ENCODE measurements at places on chromosomes 1 and 21.

DNA sequence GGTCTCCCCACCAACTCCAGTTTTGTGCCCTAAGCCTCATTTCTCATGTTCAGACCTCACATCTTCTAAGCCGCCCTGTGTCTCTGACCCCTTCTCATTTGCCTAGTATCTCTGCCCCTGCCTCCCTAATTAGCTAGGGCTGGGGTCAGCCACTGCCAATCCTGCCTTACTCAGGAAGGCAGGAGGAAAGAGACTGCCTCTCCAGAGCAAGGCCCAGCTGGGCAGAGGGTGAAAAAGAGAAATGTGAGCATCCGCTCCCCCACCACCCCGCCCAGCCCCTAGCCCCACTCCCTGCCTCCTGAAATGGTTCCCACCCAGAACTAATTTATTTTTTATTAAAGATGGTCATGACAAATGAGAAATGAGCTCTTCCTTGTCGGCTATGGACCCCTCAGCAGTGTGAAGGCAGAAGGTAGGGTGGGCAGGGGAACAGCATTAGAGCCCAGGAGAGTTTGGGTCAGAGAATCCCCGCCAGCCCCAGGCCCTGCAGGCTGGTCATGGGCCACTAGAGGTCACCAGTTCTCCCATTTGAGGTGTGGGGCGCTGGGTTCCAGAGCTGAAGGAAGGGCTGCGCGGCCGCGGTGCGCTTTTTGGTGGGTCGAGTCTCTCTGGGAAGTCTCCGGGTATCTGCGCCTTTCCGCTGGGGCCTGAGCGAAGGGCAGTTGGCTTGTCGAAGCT is 11.5 kb downstream of the ADAMTSL4 start:
- peak; percentile 85 for DNase-seq

- DNase-seq = no peak
Observed at GRCh38 chr1:3459940-3460671, 5.6 kb downstream of the ARHGEF16 start.

- DNase-seq = no peak
Observed at GRCh38 chr1:236027104-236027503, 37.8 kb downstream of the NID1 start.

GRCh38 chr1:178005450-178005849 is 35.6 kb upstream of the SEC16B start:
- no peak for DNase-seq

DNA sequence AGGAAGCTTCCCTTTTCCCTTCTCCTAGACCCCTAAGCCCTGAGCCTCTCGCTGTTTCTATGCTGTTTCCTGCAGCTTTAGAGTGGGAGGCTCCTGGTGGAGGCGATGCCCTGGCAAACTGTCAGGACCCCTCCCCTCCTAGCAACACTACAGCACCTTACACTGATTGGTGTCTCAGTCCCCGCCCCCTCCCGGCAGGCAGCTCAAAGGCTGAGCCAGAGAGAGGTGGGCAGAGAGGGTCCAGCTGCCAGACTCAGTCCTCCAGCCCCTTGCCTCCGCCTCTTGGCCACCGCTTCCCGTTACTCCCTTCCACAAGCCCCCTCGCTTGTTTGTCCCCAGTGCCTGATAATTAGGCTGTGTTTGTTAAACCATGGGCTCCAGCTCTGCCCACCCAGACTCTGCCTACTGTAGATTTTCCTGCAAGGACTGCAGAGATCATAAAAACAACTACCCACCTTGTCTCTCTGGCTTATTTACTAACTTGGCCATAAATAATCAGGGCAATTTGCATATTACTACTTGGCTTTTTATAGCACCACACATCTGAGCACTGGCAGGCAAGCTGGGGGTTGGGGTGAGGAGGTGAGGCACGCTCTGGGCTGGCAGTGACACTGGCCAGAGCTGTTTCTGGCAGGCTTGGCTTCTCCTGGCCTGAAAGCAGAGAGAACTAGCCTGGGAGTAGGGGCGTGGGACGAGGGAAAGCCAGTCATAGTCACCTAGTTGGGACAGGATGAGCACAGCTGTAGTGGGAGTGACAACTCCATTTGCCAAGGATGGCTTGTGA is 107.5 kb downstream of the CSMD2 start:
- DNase-seq = no peak

DNA sequence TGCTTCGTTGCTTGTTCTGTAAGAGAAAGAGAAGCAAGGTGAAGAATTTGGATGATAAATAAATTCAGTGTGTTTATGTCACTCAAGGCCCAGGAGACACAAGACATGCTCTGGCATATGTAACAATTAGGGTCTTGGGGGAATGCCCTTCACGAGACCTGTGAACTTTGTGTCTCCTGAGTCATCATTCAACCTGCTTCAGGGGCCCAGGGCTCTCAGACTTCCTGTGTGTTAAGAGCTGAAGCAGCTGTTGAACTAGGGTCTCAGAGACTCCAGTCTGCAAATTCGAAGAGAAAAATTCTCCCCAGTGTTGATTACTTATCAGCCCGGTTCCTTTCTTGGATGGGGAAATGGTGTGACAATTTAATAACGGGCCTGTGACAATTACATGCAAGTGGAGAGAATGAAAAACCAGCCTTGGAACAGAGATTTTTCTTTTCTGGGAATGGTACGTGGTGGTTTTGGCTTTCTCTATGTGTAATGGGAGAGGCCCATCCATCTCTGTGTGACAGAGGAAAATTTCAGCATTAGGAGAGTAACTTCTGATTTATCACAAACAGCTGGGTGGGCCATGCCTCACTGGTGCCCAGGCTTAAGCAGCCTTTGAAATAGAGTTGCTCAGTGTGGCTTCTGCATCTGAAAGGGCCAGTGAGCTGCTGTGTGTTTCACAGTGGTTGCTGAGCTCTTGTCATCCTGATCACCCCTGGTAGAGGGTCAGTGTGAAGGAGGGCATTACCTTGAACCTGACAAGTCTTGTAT is 22.4 kb downstream of the HUNK start:
- no peak for DNase-seq

GRCh38 chr1:8809342-8809736 is 8.1 kb downstream of the RERE start:
- DNase-seq = no peak

DNA sequence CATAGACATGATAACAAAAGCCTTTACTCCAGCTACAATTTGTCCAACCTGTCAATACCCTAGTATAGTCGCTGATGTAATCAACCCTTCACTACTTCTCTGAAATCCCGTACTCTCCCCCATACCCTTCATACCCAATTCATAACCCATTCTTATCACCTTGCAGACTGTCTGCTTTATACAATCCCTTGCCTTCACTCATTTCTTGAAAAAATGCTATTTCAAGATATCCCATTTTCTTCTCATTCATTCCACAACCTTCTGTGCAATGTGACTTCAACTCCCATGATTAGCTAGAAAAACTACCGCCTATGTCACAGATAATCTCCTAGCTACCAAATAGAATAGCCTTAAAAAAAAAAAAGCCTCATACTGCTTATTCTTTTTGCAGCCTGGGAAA is 49.5 kb downstream of the EPS15 start:
- no peak for DNase-seq

DNA sequence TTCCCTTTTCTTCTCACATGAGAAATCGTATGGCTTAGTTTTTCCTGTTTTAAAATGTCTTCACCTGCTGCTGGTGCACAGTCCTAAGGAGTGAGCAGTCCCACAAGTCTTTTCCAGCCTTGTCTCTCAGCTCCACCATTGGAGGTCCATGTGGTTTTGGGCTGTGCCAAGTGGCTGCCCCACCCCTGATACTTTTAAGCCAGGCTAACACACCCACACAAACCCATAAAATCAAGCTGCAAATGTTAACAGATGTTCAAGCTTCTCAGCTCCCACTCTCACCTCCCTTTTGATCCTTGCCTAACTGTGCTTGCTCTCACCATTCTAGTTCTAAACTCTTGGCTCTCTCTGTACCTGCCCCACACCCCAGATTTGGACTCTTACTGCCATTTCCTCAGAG is 74.5 kb upstream of the COL24A1 start:
- no peak for DNase-seq

- no peak for DNase-seq
Observed at GRCh38 chr1:89567797-89568196, 43.2 kb downstream of the LRRC8B start.

GRCh38 chr1:12654657-12655056 is 10.8 kb downstream of the AADACL4 start:
- DNase-seq = no peak

Measured in stimulated activated CD4-positive, alpha-beta T cell treated with anti-CD3 and anti-CD28 coated beads, Interleukin-2, amount 100 ng/mL, for 48 hours (primary cell).